CD14-positive monocyte (primary cell): ENCODE measurements at places on chromosomes 1 and 21. TPM values are rescaled to one million over a fixed set of nuclear protein-coding genes. Genes with fewer than 3 reads are reported as not detected.

DNA sequence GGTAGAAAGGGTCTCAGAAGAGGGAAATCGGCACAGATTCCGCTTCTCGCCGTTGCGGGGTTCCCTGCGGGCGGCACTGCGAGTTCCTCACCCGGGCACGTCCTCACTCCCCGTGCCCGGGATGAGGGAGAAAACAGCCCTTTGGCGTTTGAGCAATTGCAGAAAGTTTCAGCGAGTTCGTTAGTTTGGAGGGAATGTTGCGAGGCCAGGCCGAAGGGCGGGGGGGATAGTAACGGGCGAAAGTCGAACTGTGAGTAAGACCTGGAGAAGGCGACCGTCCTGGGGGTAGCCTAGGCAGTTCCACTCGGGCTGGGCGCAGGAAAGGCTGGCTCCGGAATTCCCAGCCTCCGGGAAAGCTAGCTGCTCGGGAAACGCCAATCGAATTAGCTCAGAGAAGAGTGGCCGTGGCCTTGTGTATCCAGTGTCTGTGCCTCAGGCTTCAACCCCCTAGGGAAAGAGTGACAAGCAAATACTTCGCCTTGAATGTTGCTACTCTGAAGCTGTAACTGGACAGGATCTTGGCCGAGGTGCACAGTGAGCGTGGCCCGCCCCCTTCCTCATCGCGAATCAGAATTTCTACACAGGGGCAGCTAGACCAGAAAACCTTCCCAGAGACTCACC, 787 bp downstream of the PTGFR start:
- DNase-seq, result no peak
- H3K36me3 ChIP-seq, result no peaks in the 10 kb centered on the region
- H3K27me3 ChIP-seq, result peaks cover 32% of the 10 kb centered on the region
- H3K27ac ChIP-seq, result no peak overlapping the region

DNA sequence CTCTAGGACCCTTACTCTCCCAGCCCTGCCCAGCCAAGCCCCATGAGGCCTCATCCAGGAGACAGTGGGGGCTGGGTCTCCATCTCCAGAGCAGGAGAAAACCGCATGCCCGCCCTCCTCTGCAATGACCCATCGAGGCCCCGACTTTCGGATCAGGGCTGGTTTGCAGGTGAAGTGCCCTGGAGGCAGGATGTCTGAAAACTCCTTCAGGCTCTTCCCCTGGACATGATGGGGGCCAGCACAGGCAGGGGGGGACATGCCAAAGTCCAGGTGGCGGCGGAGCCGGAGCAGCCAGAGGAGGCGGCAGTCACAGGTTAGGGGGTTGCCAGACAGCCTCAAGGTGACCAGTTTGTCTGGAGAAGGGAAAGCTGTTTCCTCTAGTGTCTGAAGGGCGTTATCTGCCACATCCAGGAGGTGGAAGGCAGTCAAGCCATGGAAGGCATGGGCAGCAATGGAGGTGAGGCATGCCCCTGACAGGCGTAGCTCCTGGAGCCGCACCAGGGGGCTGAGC, 3.9 kb downstream of the LINGO4 start:
- no peak overlapping the region for H3K4me3 ChIP-seq
- H3K27me3 ChIP-seq, result peaks cover 16% of the 10 kb centered on the region
- H3K4me1 ChIP-seq, result no peaks in the 10 kb centered on the region
- H3K36me3 ChIP-seq, result no peaks in the 10 kb centered on the region
- no peak overlapping the region for H3K27ac ChIP-seq

GRCh38 chr1:232017057-232017456, 390.5 kb downstream of the DISC1 start:
- H3K4me3 ChIP-seq, result no peak overlapping the region
- H3K27ac ChIP-seq, result no peak overlapping the region
- peaks cover 9% of the 10 kb centered on the region for H3K4me1 ChIP-seq
- no peak for DNase-seq
- peaks cover 12% of the 10 kb centered on the region for H3K36me3 ChIP-seq

DNA sequence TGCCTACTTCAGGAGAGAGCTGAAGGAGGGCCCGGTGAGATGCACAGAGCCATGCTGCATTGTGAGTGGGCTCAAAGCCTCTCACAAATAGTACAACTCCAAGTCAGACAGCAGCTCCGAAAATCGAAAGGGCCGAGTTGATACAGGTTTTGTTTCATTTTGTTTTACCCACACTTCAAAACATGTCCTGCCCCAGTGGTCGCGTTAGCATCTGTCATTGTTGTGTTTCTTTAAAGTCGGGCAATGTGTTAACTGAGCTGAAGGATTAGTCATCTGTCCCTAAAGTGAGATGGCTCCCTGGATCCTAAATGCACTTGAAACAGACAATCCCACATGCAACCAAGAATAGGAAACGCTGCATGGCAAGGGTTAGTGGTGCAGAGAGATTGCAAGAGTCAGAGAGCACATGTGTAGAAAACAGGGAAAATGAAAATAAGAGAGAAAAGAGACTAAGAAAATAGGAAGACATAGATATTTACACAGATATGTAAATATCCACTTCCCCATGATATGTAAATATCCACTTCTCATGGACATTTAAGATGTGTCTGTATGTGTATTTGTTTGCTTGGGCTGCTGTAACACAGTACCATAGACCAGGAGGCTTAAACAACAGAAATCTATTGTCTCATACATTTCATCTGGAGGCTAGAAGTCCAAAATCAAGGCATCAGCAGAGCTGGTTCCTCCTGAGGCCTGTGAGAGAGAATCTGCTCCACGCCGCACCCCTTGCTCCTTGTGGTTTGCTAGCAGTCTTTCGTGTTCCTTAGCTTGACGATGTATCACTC, 131.4 kb upstream of the RAB4A start:
- no peaks in the 10 kb centered on the region for H3K36me3 ChIP-seq
- H3K27ac ChIP-seq, result no peak overlapping the region
- H3K4me1 ChIP-seq, result peaks cover 28% of the 10 kb centered on the region
- no peak overlapping the region for H3K4me3 ChIP-seq
- H3K27me3 ChIP-seq, result no peaks in the 10 kb centered on the region

GRCh38 chr1:146019231-146020057, 2.1 kb downstream of the HJV start:
- H3K4me1 ChIP-seq, result peaks cover 17% of the 10 kb centered on the region
- H3K4me3 ChIP-seq, result peak overlapping the region; percentile 49
- no peak for DNase-seq
- peaks cover 23% of the 10 kb centered on the region for H3K27me3 ChIP-seq
- H3K27ac ChIP-seq, result no peak overlapping the region

DNA sequence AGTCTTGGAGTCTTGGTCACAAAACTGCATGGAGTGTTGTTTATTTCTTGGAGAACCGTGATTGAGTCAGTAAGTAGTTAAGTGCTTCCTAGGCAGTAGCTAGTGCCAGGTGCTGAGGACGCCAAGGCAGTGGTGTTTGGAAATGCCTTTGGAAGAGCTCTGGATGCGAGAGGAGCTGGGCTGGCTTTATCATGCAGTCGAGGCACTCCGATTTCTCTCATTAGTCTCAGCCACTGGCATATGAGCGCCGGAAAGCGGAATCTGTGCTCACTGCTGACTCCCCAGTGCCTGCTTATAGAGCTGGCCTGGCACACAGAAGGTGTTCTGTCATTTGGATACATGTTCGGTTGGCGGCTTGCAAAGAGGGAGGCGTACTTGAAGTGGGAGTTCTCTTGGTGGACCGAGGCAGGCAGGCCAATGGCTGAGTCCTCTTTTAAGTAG, 3.6 kb downstream of the TENT5C start:
- DNase-seq, result no peak
- H3K36me3 ChIP-seq, result no peaks in the 10 kb centered on the region
- no peak overlapping the region for H3K27ac ChIP-seq
- no peak overlapping the region for H3K4me3 ChIP-seq
- H3K4me1 ChIP-seq, result peaks cover 38% of the 10 kb centered on the region
- peaks cover 6% of the 10 kb centered on the region for H3K27me3 ChIP-seq

DNA sequence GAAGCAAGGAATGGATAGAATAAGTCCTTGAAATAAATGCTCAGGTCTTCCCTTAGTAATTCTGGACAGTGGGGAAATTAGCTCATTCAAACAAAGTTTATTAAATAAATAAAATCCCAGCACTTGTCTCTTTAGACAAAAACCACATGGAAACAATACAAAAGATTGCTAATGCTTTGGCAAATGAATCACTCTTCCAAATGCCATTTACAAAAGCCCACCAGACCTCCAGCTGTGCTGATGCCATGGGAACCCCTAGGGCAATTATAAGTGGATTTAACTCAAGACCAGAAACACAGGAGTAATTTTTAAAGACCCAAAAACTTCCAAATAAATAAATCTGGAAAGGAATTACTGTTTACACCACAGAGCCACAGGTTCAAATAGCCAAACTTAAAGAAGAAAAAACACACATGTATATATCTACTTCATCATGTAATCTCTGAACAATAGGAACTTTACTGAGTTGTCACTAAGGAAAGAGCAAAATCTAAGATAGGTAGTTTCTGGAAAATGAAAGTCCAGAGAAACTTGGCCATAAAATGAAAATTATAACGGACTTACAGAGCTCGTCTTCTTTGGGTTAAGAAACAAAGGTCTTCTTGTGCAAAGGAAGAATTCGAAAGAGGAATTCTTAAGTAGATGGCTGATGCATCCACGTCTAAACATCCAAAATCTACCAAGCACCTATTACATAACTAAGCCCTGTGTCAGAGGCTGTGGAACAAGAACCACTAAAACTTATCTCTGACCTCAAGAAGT, 399.4 kb downstream of the SMYD3 start:
- H3K4me1 ChIP-seq, result peaks cover 43% of the 10 kb centered on the region
- no peak for DNase-seq
- no peaks in the 10 kb centered on the region for H3K27me3 ChIP-seq
- no peaks in the 10 kb centered on the region for H3K36me3 ChIP-seq
- H3K27ac ChIP-seq, result no peak overlapping the region
- H3K4me3 ChIP-seq, result no peak overlapping the region

- H3K27ac ChIP-seq, result no peak overlapping the region
- no peak for DNase-seq
- H3K4me1 ChIP-seq, result no peaks in the 10 kb centered on the region
- no peak overlapping the region for H3K4me3 ChIP-seq
- H3K27me3 ChIP-seq, result no peaks in the 10 kb centered on the region
These were observed 11.9 kb upstream of the CLDN8 start for GRCh38 chr21:30227633-30228404.

DNA sequence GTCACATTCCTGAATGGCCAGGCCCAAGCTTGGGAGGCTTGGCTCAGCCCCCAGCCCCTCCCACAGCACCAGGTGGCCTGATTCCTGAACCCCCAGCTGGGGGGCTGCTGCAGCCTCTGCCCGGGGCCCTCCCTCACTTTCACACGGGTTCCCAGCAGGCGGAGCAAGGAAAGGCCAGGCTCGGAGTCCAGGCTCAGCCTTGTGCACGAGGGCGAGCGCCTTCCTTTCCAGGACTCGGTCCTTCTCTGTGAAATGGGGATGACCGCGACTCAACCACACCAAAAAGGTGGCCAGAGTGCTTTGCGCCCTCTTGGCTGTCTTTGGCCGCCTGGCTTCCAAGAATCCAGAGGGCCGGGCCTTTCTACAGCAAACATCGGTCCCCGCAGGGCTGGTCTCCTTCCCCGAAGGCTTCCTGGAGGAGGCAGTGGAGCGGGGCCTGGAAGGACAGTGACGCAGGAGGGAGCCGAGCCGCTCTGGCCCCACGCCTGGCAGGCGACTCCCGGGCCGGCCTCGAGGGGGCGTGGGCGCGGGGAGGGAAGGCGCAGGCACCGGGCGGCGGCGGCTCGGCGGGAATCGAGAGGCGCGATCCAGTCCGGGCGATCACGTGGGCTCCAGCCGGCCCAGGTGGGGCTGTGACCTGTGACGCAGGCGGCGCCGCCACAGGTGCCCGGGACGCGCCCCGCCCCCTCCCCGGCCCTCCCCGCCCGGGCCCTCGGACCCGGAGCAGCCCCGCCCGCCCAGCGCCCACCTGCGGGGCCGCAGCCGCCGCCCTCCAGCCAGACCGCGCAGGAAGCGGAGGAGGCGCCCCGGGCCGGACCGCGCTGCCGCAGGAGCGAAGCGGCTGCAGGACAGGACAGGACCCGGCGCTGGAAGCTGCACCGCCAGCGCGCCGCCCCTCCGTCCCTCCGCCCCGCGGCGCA, at the start of gene ARHGEF16:
ARHGEF16 (plus strand) TSS at position 775 of the 920 bp plus-strand sequence. CDS start 8,420 bp downstream, outside the sequence.
- peaks cover 7% of the 10 kb centered on the region for H3K4me1 ChIP-seq
- DNase-seq, result peak; percentile 3
- H3K36me3 ChIP-seq, result no peaks in the 10 kb centered on the region
- H3K4me3 ChIP-seq, result peak within 1 kb of the TSS; percentile 67
- no peak within 1 kb of the TSS for H3K27ac ChIP-seq
- peaks cover 22% of the 10 kb centered on the region for H3K27me3 ChIP-seq

- no peak overlapping the region for H3K4me3 ChIP-seq
- H3K4me1 ChIP-seq, result peaks cover 29% of the 10 kb centered on the region
- H3K27ac ChIP-seq, result no peak overlapping the region
- peaks cover 10% of the 10 kb centered on the region for H3K36me3 ChIP-seq
- DNase-seq, result no peak
These were observed 7.9 kb downstream of the WASF2 start for GRCh38 chr1:27481994-27482620.

- DNase-seq, result no peak
- H3K27me3 ChIP-seq, result no peaks in the 10 kb centered on the region
- H3K4me1 ChIP-seq, result peaks cover 32% of the 10 kb centered on the region
- no peak overlapping the region for H3K4me3 ChIP-seq
- peaks cover 56% of the 10 kb centered on the region for H3K36me3 ChIP-seq
- no peak overlapping the region for H3K27ac ChIP-seq
These were observed 5.2 kb downstream of the LEPR start for GRCh38 chr1:65425697-65426096.

DNA sequence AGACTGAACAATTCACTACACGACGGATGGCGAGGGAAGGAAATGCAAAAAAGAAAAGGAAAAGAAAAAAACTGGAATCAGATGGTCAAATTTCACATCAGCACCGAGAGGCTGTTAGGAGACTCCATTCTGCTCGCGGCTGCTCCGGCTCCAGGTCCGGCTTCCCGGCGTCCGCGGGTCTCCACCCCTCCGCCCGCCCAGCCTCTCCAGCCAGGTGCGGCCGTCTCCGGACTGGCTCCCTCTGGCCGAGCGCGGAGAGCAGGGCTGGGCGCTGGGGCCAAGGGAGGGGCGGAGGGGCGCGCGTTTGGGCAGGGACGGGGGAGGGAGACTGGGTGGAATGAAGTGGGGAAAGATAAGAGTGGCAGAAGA, 332 bp downstream of the KCNJ6 start:
- no peak overlapping the region for H3K27ac ChIP-seq
- peaks cover 66% of the 10 kb centered on the region for H3K27me3 ChIP-seq
- no peak overlapping the region for H3K4me3 ChIP-seq
- DNase-seq, result no peak
- no peaks in the 10 kb centered on the region for H3K4me1 ChIP-seq

DNA sequence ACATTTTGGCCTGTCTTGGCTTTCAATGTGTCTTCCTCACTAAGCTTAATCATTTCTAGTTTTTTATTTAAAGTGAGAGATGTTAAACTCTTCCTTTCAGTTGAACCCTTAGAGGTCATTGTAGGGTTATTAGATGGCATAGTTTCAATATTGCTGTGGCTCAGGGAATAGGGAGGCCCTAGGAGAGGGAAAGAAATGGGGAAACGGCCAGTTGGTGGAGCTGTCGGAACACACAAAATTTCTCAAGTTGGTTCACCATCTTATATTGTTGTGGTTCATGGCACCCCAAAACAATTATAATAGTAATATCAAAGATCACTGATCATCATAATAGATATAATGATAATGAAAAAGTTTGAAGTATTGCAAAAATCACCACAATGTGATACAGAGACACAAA, 31.4 kb upstream of the KAZN start:
- no peak for DNase-seq
- no peak overlapping the region for H3K27ac ChIP-seq
- no peaks in the 10 kb centered on the region for H3K36me3 ChIP-seq
- H3K4me1 ChIP-seq, result no peaks in the 10 kb centered on the region
- no peak overlapping the region for H3K4me3 ChIP-seq

Gene SLC45A3
- not detected for polyA plus RNA-seq

Gene APOBEC4
- polyA plus RNA-seq, result not detected

Gene CFAP74
- polyA plus RNA-seq, result not detected

Gene HORMAD1
- not detected for polyA plus RNA-seq

Gene PADI3
- not detected for polyA plus RNA-seq

Gene NUP210L
- polyA plus RNA-seq, result not detected

Gene KRTAP13-2
- polyA plus RNA-seq, result not detected

Gene ANGPTL3
- polyA plus RNA-seq, result not detected

Gene ERICH3
- polyA plus RNA-seq, result not detected
